CD4-positive, alpha-beta T cell (primary cell): ENCODE measurements at places on chromosomes 2 and 18.

GRCh38 chr18:10842371-10842770 lies 307.0 kb downstream of the PIEZO2 start:
- no peaks in the 10 kb centered on the region for H3K27me3 ChIP-seq
- no peaks in the 10 kb centered on the region for H3K36me3 ChIP-seq
- no peak overlapping the region for H3K27ac ChIP-seq
- no peak overlapping the region for H3K4me3 ChIP-seq

DNA sequence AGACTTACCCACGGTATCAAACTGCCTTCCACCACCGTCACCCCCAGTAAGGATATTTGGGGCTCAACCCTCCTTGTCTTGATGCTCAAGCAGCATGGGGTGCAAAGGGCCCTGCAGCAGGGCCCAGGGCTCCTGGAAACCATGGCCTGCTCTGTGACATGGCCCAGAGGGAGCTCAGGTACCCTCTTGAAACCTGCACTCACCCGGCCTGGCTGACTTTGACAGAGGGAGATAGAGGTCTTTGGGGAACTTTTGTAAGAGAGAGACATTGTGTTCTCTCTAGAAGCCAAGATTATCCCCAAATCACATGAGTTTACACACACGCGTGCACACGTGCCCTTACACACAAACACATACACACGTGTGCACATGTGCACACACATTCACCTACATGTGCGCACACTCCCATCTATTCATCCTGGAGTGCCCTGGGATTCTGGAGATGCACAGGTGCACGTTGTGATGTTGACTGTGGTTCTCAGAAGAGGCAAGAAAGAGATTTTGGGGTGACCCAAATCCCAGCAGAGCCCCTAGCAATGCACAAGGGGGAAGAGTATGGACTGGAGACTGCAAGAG lies 19.6 kb upstream of the KCNK3 start:
- H3K4me1 ChIP-seq: no peaks in the 10 kb centered on the region
- DNase-seq: no peak
- H3K36me3 ChIP-seq: no peaks in the 10 kb centered on the region
- peaks cover 11% of the 10 kb centered on the region for H3K27me3 ChIP-seq
- no peak overlapping the region for H3K27ac ChIP-seq

DNA sequence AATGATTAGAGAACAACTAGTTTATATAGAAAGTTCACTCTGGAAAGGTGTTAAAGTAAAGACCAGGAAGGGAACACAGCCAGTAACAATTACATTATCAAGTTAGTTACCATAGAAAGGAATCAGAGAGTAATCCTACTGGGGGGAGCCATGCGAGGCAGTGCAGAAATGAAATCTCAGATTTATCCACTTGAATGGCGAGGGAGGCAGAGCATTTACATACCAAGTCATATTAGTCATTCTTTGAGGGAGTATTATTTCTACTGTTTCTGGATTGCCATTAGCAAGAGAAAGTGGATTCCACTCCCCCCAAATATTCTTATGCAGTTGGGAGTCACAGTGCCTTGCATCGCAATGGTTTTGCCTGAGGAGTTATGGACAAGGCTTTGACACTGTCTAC lies 472.7 kb upstream of the TRIB2 start:
- H3K4me1 ChIP-seq: no peaks in the 10 kb centered on the region
- no peak for DNase-seq
- H3K4me3 ChIP-seq: no peak overlapping the region

GRCh38 chr18:32380559-32380958 lies 90.1 kb downstream of the GAREM1 start:
- no peak overlapping the region for H3K27ac ChIP-seq
- H3K36me3 ChIP-seq: no peaks in the 10 kb centered on the region
- H3K4me3 ChIP-seq: no peak overlapping the region
- H3K4me1 ChIP-seq: no peaks in the 10 kb centered on the region
- no peaks in the 10 kb centered on the region for H3K27me3 ChIP-seq

GRCh38 chr2:100780203-100781008 lies 39.5 kb upstream of the NPAS2 start:
- no peak overlapping the region for H3K4me3 ChIP-seq
- DNase-seq: no peak
- H3K4me1 ChIP-seq: no peaks in the 10 kb centered on the region
- no peaks in the 10 kb centered on the region for H3K36me3 ChIP-seq
- H3K27me3 ChIP-seq: no peaks in the 10 kb centered on the region

GRCh38 chr18:13513481-13513880 lies 212.9 kb downstream of the FAM210A start:
- no peaks in the 10 kb centered on the region for H3K27me3 ChIP-seq
- H3K27ac ChIP-seq: no peak overlapping the region
- peaks cover 4% of the 10 kb centered on the region for H3K4me1 ChIP-seq
- H3K4me3 ChIP-seq: no peak overlapping the region
- DNase-seq: no peak
- H3K36me3 ChIP-seq: peaks cover 26% of the 10 kb centered on the region

GRCh38 chr2:215413974-215414373 lies 21.9 kb downstream of the FN1 start:
- H3K36me3 ChIP-seq: no peaks in the 10 kb centered on the region
- DNase-seq: no peak
- peaks cover 5% of the 10 kb centered on the region for H3K27me3 ChIP-seq
- no peak overlapping the region for H3K27ac ChIP-seq

DNA sequence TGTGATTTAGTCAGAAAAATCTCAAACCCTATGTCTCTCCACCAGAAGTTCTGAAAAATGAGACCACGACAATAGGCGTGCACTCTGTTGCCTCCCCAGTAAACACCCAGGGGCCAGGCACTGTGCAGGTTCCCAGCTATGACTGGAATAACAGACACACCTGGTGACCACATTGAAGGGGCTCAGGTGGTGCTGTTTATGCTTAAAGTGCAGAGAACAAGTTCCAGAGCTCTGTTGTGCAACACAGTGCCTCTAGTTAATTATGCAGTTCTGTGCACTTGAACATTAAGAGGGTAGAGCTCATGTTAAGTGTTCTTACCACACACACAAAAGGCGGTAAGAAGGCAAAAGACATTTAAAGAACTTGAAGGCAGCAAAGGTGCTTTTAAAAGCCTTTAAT lies 52.6 kb upstream of the AFF3 start:
- no peaks in the 10 kb centered on the region for H3K36me3 ChIP-seq
- no peaks in the 10 kb centered on the region for H3K4me1 ChIP-seq
- no peak overlapping the region for H3K27ac ChIP-seq

DNA sequence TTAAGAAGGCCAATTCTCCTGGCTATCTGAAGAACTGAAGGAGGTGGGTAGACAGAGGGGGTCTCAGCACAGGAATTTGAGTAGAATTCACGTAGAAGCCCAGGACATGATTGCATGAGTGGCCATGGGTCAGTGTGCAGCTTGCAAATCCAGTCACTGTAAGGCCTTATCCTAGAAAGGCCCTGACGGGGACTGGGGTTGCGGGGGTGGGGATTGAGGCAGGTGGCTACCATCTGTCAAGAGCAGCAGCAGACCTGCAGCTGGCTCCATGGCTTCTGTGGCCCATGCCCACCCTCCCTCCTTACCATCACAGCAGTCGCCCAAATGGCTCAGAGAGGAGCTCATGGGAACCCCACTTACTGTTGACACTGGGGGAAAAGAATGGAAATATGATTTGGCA lies 34.6 kb upstream of the SLC14A1 start:
- H3K36me3 ChIP-seq: peaks cover 2% of the 10 kb centered on the region
- H3K27me3 ChIP-seq: no peaks in the 10 kb centered on the region
- no peak overlapping the region for H3K27ac ChIP-seq
- H3K4me1 ChIP-seq: peaks cover 63% of the 10 kb centered on the region

DNA sequence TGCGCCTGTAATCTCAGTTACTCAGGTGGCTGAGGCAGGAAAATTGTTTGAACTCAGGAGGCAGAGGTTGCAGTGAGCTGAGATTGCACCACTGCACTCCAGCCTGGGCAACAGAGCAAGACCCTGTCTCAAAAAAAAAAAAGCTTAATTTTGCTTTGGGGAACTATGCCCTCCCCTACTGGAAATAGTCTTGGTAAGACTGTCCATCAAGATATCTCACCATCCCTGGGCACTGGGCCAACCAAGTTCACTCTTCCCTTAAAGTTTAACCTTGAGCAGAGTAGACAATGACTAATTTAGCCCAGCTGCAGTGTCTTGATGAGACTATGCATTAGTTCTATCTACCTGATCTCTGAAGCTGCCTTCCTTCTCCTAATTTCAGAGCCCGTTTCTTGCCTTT lies 44.7 kb downstream of the ASXL2 start:
- H3K4me1 ChIP-seq: peaks cover 6% of the 10 kb centered on the region
- no peak for DNase-seq

DNA sequence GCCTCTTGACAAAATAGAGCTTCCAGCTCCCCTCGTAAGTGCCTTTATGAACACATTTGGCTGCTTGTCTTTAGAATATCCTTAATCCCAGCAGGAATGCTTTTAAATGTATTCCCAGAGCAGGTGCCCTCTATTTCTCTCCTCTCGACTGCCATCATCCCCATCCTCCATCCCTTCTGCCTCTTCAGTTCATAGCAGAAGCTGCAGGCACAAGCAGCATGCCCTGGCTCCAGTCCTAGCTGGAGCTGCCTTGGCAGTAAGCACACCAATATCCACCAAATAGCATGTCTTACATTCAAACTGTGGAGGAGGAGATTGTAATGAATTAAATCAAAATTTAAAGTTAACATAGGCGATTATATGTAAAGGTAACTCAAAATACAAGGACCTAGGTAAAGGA lies 891.3 kb upstream of the SLC39A10 start:
- DNase-seq: no peak
- H3K27me3 ChIP-seq: no peaks in the 10 kb centered on the region
- no peak overlapping the region for H3K27ac ChIP-seq

DNA sequence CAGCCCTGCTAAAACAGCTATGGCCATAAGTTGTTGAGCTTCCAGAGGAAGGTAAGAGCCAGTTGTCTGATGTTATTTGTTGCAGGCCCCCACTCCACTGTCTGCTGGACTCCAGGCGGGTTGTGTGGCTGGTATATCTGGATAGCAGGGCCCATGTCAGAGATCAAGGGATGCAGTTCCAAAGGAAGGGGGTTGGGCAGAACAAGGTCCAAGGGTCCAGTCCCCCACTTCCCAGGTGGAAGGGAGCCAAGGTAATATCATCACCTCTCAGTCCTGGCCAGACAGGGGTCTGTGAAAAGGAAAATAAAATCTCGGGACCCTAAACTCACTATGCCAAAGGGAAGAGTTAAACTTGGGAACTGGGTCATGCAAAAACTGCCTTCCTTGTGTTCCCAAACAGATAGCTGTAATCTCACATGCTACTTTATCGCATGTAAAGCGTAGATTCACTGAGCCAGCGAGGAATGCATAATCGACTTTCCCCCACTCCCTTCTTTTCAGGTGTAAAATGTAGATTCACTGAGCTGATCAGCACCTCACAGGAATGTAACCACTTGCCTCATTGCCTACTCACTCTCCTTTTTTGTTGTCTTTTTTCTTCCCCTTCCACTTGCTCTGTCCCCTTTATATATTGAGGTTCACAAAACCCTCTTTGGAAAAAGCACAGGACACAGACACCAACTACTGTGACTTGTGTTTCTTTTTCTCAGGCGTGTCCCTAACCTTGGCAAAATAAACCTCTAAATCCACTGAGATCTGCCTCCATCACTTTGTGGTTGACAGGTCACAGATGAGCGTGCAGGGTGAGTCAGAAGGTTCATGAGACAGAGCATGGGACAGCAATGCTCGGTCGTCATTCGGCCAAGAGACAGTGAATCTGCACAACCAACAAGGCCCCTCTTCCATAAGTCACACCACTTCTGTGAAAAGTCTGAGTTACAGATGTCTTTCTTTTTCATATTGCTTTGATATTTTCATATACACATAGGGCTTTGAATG lies 255.3 kb upstream of the SIX2 start:
- DNase-seq: no peak
- H3K27ac ChIP-seq: no peak overlapping the region
- H3K36me3 ChIP-seq: no peaks in the 10 kb centered on the region
- no peak overlapping the region for H3K4me3 ChIP-seq
- H3K27me3 ChIP-seq: peaks cover 14% of the 10 kb centered on the region

DNA sequence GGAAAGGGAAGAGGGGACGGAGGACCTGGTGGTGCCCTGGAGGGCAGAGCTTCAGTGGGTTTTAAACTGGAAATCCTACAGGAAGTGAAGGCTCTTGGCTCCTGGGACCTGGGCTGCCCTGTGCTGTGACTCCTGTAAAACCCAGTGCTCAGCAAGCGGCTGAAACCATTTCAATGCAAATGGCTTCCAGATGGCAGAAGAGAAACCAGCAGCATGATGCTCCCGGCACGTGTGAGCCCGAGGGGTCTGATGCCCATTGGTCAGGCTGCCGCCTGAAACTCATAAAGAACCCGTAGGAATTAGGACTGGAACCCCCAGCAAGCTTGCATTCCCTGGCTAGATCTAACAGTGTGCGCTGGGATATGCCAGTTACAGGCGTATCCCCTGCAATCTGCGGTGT lies 109.2 kb upstream of the THOC1 start:
- no peaks in the 10 kb centered on the region for H3K27me3 ChIP-seq
- no peak overlapping the region for H3K27ac ChIP-seq
- DNase-seq: no peak
- H3K4me3 ChIP-seq: no peak overlapping the region
- no peaks in the 10 kb centered on the region for H3K36me3 ChIP-seq
- no peaks in the 10 kb centered on the region for H3K4me1 ChIP-seq

GRCh38 chr2:27712522-27712921 lies 48.8 kb downstream of the SLC4A1AP start:
- peaks cover 6% of the 10 kb centered on the region for H3K27me3 ChIP-seq
- DNase-seq: no peak
- H3K27ac ChIP-seq: no peak overlapping the region
- H3K4me3 ChIP-seq: no peak overlapping the region

- H3K27ac ChIP-seq: no peak overlapping the region
- DNase-seq: no peak
- no peak overlapping the region for H3K4me3 ChIP-seq
- peaks cover 5% of the 10 kb centered on the region for H3K36me3 ChIP-seq
These were observed 1.9 kb downstream of the PER2 start for GRCh38 chr2:238286551-238286950.

- H3K4me3 ChIP-seq: no peak overlapping the region
- H3K27me3 ChIP-seq: no peaks in the 10 kb centered on the region
- H3K4me1 ChIP-seq: no peaks in the 10 kb centered on the region
- H3K27ac ChIP-seq: no peak overlapping the region
These were observed 5.2 kb upstream of the PDE1A start for GRCh38 chr2:182432051-182432450.

- H3K36me3 ChIP-seq: peaks cover 22% of the 10 kb centered on the region
- DNase-seq: no peak
- no peaks in the 10 kb centered on the region for H3K27me3 ChIP-seq
- no peak overlapping the region for H3K4me3 ChIP-seq
These were observed 48.2 kb downstream of the ATP9B start for GRCh38 chr18:79117385-79117784.
